Hypothalamus (tissue), 51 donors: ENCODE measurements at places on chromosomes 1 and 21.

- no peak for DNase-seq
Measured at GRCh38 chr1:12469990-12470389, 148.0 kb downstream of the DHRS3 start.

DNA sequence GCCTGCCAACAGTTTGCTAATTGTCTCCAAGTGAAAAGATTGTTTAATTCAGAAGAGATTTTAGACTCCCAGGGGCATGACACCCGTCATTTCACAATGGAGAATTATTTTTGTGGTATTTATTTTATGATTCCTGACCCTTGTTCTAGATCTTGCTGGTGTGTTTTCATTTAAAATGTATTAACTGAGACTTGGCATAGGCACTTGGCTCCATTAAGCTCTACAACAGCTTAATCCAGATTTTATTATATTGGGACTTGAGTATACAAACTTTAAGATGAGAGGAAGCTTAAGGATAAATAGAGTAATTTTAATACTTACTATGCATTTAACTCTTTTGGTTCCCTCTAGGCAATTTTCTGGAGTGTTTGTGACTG is 101.3 kb upstream of the KCNE2 start:
- DNase-seq = no peak

DNA sequence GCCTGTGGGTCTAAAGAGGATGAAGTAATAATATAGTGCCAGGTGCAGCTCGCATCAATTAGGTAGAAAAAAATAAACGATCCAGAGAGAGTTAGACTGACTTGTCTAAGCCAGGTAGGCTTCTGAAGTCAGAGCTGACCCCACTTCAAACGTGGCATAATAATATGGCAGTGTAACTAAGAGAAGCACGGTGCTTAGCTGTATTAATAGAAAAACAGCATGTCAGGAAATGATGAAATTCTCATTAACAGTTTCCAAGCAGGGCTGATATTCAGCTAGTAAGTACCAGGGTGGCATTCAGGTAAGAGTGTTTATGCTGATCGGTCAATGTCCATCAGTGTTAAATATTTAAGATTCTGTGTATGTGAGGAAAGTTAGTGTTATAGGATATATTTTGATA is 145.8 kb upstream of the SAMSN1 start:
- DNase-seq = no peak

DNA sequence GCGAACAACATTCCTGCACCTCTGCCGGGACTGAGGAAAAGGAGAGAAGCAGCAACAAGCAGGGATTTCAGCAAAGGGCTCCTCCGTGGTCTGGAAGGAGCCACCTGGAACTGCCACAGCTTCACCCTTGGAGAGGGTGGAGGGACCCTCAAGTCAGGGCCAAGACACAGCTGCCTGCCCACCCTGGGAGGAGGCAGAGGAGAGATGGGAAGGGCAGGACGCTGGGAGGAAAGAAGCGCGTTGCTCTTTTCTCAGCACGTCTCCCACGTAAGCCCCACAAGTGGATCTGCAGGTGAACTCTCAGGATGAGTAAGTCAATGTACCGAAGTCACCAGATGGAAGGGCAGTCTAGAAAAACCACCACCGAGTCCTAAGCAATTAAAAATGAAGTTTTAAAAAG is 39.6 kb downstream of the SLC19A1 start:
- no peak for DNase-seq

- DNase-seq = no peak
Measured at GRCh38 chr1:178954325-178954690, 71.4 kb upstream of the FAM20B start.

DNA sequence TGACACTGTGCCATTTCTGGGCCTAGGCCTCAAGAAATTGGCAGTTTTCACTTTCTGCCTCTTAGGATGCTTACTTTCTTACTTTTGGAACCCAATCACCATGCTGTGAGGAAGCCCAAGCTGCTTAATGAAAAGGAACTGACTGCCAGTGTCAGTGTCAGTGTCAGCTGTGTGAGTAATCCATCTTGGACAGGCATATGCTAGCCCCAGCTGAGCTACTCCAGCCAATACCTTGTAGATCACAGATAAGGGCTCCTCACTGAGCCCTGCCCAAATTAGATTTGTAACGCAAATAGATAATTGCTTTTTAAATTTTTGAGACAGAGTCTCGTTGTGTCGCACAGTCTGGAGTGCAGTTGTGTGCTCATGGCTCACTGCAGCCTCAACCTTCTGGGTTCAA is 59.6 kb downstream of the SELENOF start:
- DNase-seq = no peak

GRCh38 chr1:156033011-156033410 is 12.3 kb upstream of the SSR2 start:
- DNase-seq = no peak

DNA sequence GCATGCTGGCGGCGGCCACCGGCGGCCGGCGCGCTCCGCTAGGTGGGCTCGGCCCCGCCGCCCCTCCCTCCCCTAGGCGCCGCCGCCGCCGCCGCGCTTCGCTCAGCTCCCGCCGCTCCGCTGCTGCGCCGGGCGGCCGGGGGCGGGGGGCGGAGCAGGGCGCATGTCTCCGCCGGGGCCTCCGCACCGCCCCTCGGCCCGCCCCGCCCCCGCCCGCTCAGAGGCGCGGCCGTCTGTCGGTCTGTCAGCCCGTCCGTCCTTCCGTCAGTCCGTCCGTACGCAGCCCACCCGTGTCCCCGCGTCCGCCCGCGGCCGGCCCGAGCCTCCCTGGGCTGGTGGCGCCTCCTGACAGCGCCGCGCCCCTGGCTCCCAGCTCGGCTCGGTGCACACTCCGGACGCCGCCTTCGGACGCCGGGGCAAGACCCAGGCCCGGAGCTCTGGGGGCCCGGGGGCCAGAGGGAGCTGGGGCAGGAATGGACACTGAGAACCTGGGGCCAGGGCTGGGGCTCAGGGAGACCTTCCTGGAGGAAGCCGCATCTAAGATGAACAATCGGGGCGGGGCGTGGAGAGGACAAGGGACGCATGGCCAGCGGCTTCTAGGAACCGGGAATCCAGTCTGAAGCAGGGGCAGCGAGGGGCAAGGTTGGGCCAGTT is at the start of gene GPR153:
Gene GPR153 (minus strand): TSS at position 138 of the 654 bp plus-strand sequence. CDS start 6,193 bp downstream, outside the sequence.
- no peak for DNase-seq

DNA sequence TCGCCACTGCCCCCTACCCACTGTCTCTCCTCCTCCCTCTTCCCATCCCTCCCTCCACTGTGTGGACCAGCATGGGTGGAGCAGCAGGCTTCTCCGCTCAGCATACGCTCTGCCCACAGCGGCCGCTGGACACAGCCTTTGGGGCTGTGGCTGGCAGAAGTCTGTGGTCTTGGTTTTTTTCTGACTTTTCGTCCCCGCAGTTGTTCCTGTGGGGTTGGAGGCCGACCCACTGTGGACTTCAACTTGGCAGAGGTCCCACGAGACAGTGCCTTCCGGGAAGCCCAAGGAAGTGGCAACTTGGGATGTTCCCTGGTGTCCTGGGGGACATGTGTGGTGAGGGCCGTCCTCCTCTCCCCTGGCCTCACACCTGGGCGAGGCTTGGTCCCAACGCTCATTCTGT is 162.5 kb upstream of the C1orf174 start:
- no peak for DNase-seq

GRCh38 chr1:2080140-2080539 is 29.9 kb downstream of the PRKCZ start:
- DNase-seq = no peak

DNA sequence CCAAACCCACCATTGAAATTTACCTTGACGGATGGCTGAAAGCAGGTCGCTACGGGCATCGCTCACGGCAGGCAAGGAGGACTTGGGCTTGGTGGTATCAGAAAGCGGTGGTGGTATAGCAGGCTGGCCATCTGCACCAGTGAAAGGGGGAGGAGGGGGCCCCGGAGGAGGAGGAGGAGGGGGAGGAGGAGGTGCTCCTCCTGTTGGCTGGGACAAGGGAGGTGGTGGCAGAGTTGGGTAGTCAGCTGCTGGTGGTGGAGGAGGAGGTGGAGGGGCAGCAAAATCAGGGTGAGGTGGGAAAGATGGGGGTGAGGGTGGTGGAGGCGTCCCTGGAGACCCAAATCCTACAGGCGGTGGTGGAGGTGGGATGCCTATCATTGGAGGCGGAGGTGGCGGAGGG is 17.2 kb downstream of the GPR3 start:
- DNase-seq = no peak

- DNase-seq = no peak
Measured at GRCh38 chr1:29859126-29859525, 622.8 kb downstream of the PTPRU start.

DNA sequence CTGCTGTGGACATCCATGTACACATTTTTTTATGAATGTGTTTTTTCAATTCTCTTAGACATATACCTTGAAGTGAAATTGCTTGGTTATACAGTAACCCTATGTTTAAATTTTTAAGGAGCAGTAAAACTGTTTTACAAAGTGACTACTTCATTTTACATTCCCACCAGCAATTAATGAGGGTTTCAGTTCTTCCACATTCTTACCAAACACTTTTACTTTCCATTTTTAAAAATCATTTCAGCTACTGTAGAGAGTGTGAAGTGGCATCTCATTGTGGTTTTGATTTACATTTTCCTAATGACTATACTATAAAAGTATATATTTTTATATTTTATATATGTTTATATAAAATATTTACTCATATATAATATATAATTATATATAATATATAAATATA is 1221.5 kb downstream of the PLA2G4A start:
- DNase-seq = no peak

- no peak for DNase-seq
Measured at GRCh38 chr1:242083742-242084141, 84.8 kb upstream of the MAP1LC3C start.

GRCh38 chr1:90717665-90718410 is 736 bp upstream of the BARHL2 start:
- DNase-seq = no peak
